RPMI7951 (cell line): ENCODE measurements at places on chromosomes 12 and 14. TPM values are rescaled to one million over a fixed set of nuclear protein-coding genes. Genes with fewer than 3 reads are reported as not detected.

The EEF1AKMT3 gene
- 5.3 and 6.6 TPM in 2 replicates for total RNA-seq

The TAS2R46 gene
- not detected in 2 replicates for total RNA-seq

The BATF gene
- total RNA-seq = 3.6 and 3.9 TPM in 2 replicates

The HOXC5 gene
- 0.78 and 2.0 TPM in 2 replicates for total RNA-seq

The TMEM132D gene
- 0.36 and 0.98 TPM in 2 replicates for total RNA-seq

The GRIP1 gene
- 0.59 TPM in 1 of 2 replicates, not detected in the other for total RNA-seq

The KRT83 gene
- not detected in 2 replicates for total RNA-seq

The ADAMTS20 gene
- total RNA-seq = not detected in 2 replicates

The SLC7A8 gene
- total RNA-seq = 1.6 and 2.8 TPM in 2 replicates

The STXBP6 gene
- 14.9 and 18.7 TPM in 2 replicates for total RNA-seq

The TMEM121 gene
- total RNA-seq = 0.36 and 0.98 TPM in 2 replicates

The FERMT2 gene
- total RNA-seq = 70.3 and 84.1 TPM in 2 replicates

DNA sequence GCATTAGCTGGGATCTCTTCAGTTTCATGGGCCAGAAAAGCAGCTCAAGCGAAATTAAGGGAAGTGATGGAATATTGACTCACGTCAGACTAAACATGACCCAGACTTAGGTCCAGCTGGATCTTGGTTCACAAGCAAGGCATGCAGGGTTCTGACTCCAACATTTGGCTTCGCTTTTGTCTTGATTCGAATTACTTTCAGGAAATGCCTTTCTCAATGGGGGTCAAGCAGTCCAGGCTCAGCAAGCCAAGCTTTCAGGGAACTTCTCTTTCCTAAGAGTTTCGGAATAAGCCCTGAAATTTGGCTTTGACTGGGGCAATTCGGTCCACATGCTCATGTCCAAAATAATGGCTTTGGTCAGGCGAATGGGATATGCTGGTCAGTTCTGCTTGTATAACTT is 678.7 kb upstream of the TMEM132C start:
- peak; percentile 84 for DNase-seq

- DNase-seq = no peak
These were observed 33.6 kb downstream of the KCNA1 start for GRCh38 chr12:4943067-4943937.

GRCh38 chr14:73785336-73785833 is 66.2 kb upstream of the PTGR2 start:
- DNase-seq = peak; percentile 90

DNA sequence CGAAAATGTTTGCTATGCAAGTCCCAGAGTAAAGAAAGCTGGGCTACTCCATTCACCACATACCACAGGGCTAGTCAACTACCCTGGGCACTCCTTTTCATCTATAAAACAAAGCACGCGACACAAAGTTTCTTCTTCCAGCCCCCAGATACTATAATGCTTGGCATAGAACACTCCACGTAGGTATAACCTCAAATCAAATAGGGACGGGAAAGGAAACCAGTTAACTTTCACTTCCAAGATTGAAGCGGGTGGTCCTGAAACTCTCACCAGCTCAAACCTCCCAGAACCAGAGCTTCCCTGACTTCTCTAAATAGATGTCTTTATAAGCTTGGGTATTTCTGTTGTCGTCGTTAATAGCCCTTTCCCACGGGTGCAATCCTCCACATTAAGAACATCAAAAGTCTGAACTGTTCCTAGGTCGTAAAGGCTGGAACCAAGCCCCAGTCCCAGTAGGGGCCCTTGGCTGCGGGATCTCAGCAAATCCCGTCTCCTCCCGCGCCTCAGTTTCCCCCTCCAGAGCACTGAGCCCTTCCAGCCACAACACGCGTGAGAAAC is 647 bp downstream of the LGMN start:
- no peak for DNase-seq

GRCh38 chr12:93468008-93468371 is 676 bp downstream of the MRPL42 start:
- DNase-seq = no peak

DNA sequence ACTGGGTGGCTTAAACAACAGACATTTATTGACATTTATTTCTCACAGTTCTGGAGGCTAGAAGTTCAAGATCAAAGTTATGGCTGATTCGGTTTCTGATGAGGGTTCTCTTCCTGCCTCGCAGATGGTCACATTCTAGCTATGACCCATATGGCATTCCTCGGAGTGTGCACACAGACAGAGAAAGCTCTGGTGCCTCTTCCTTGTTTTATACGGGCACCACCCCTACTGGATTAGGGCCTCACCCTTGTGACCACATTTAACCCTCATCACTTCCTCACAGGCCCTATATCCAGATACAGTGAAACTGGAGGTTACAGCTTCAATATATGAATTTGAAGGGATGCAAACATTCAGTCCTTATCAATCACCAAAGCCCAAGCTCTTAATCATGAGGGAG is 77.0 kb upstream of the OVCH1 start:
- no peak for DNase-seq

DNA sequence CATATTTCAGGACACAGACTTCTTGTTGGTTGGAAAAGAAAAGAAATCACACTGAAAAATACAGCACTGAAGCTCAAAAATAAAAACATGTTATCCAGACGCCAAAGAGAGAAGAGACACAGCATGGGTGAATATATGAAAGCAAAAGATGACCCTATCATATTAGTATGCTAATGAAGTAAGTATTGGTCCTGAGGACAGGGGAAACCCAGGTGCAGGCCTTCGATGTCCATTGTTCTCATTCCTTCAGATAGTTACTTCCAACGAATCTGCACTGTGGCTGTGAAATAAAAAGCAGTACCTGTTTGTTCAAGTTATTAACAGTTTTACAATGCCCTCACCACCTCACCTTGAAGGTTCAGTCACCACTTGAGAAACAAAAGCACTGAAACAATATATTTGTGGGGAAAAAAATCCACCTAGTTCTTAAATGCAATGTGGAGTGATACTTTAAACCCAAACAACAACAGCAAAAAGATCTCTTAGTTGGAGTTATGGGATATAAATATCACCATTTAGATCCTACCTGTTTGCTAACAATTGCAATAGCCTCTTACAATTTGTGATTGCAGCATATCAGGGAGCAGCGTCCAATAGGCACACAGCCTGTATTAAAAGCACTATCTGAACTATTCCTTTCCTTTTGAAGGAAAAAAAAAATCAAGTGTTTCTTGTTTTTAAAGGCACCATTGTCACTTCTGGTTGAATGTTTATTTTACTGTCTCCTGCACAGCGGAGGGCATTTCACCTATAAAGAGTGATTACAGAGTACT is 188.1 kb downstream of the BCAT1 start:
- DNase-seq = no peak

DNA sequence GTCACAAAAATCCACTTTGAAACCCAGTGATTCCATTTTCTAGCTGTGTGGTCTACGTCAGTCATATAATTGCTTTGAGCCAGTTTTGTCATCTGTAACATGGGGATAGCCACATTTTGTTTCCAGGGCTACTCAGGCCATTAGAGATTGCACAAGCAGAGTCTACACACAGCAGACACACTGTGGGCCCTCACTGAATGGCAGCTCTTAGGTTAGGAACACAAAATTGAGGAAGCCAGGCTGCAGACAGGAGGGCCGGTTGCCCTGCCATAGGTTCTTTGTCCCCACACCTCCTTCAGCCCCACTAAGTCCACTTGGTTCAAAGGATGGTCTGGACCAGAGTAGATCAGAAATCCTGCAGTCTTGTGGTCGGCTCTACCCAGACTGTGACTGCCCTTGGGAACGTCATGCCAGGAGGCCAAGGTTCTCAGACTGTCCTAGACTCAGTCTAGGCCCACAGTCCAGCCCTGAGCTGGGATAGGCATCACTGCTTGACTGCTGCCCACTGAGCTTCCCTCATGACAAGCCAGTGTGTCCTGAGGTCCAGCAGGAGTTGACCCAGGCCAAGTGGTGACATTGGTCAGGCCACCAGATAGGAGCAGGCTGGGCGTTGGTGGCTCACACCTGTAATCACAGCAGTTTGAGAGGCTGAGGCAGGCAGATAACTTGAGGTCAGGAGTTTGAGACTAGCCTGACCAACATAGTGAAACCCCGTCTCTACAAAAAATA is 3.8 kb upstream of the MYH7 start:
- no peak for DNase-seq

DNA sequence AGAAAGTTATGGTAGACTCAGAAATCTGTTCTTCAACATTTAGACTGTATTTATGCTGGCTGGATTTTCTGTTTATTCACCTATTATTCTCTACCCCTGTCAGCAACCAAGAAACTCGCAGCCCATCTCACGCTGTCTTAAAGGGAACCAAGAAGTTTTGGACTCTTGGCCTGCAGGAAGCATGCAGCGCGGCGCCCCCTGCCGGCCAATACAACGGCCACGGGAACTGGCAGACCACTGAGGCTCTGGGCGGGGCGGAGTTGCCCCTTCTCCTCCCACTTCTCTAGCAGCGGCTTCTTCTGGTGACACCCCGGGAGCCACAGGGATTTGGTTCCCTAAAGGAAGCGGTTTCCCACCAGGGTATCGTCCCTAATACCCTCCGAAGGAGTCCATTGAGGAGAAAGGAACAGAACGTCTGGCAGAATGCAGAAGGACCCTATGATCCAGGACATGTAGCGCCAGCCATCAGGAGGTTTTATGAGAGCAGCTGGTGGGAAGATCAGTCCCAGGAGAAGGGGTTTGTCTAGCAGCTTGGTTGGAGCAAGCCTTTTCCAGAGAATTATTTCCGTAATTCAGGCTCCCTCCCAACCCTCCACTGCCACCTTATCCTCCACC is 21.0 kb upstream of the RNASE2 start:
- DNase-seq = peak; percentile 23

GRCh38 chr14:59787045-59787674 is 83.4 kb downstream of the RTN1 start:
- no peak for DNase-seq

DNA sequence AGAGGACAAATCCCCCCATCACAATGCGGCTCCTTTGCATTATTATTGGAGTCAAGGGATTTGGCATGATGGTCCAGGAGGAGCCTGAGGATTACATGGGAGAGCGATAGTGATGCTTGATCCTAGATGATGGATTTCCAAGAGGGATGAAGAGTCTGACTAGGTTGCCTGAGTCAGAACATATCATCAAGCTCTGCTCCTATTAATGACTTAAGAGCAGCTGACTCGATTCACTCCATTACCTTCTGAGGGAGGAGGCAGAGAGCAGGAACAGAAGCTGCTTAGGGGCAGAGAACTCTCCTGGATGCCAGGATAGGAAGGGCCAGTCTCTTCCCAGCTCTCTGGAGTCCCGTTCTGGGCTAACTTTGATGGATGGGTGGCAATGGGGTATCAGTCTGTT is 54.0 kb upstream of the CISTR start:
- no peak for DNase-seq

DNA sequence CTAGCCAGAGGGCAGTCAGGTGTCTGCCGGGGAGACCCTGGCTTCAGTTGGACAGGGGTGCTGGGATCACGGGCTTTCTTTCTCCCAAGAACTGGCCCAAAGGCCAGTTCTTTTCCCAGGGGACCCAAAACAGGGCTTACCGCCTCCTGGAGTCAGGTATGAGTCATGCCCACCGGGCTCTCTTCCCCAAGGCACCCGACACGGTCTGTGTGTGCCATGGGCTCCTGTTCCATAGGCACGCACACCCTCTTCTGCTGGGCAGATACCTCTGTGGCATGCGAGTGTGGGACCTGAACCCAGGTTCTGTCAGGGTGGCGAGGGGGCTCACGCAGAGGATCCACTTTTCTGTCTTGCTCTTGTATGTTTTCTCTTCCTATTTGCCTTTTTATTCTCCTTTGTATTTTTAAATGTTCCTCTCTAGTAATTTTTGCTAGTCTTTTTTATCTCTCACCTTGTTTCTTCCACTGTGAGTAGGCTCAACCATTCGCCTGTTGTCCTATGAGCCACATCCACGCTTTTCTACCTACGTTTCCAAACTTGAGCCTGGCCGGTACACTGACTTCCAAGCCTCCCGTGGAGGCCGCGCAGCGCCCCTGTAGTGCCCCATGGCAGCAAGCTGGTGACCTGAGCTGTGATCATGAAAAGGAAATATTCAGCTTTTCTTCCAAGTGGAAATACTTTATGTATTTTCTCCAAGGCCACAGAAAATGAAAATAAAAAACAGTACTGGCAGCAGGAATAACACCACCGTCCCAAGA is 362.2 kb downstream of the CACNA1C start:
- peak; percentile 36 for DNase-seq

GRCh38 chr14:22554498-22555383 is 34.3 kb downstream of the DAD1 start:
- no peak for DNase-seq

DNA sequence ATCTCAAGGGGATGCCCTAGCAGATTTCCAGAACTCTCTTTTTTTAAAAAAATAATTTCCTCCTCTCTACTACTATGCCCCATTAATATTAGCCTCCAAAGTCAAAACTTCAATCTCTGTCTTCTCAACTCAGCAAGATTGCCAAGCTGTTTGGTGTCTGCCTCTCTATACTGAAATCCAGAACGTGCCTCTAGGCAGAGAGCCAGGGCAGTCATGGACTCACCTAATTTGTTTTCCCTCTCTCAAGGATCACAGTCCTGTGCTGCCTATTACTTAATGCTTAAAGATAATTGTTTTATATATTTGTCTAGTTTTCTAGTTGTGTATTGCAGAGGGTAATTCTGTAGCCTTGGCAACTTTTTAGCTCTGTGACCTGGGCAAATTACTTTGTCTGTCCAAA is 74.7 kb downstream of the E2F7 start:
- no peak for DNase-seq

- DNase-seq = peak; percentile 29
These were observed 83.8 kb upstream of the DNM1L start for GRCh38 chr12:32595251-32595650.

GRCh38 chr12:106179086-106179485 is 40.3 kb upstream of the NUAK1 start:
- DNase-seq = no peak

- DNase-seq = no peak
These were observed 86.6 kb downstream of the CDK17 start for GRCh38 chr12:96313606-96314005.

DNA sequence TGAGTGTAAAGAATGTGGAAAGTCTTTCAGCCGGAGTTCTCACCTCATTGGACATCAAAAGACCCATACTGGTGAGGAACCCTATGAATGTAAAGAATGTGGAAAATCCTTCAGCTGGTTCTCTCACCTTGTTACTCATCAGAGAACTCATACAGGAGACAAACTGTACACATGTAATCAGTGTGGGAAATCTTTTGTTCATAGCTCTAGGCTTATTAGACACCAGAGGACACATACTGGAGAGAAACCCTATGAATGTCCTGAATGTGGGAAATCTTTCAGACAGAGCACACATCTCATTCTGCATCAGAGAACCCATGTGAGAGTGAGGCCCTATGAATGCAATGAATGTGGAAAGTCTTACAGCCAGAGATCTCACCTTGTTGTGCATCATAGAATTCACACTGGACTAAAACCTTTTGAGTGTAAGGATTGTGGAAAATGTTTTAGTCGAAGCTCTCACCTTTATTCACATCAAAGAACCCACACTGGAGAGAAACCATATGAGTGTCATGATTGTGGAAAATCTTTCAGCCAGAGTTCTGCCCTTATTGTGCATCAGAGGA is 25.1 kb upstream of the ZNF268 start:
- peak; percentile 3 for DNase-seq

GRCh38 chr14:73895939-73896338 is 9.3 kb downstream of the ZNF410 start:
- no peak for DNase-seq
